ENCODE measurements at places on chromosomes 11 and 22.
A peak's percentile ranks its signal among the peaks of the same experiment; 100 is the strongest.

DNA sequence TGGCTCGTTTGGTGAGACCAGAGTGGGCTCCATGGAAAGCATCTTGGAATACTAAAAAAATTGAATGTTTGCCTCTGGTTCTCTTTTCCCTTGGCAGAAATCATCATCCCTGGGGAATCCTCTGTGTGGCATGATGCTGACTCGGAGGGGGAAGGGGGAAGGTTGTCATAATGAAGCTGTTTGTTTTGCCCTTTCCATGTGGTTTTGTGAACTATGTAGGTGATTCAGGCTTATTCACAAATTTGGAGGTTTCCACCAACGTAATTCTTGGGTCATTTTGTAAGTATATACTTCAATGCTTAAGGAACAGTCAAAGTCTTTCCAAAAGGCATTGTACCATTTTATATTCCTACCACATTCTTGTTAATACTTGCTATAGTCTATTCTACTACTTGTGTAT lies 754.0 kb upstream of the FAT3 start:
- DNase-seq, result no peak

DNA sequence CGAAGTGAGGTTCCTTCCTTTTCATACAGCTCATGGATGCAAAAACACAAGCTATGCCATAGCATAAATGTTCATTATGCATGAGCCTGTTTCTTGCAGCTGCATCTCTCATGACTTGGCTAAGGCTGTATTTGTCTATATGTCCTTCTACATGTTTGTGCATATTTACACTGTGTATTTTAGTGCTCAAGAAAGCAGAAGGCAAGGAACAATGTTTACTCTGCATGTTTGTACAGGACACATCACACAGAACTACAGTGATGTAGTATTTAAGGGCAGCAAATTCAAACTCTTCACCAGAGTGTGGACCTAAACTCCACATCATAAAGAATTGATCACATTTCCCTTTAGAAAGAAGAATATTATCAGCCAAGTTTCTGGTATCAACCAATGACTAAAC lies 170.3 kb downstream of the CADM1 start:
- no peak for DNase-seq

GRCh38 chr22:21936151-21936775 lies 16.4 kb downstream of the PPM1F start:
- DNase-seq, result no peak

DNA sequence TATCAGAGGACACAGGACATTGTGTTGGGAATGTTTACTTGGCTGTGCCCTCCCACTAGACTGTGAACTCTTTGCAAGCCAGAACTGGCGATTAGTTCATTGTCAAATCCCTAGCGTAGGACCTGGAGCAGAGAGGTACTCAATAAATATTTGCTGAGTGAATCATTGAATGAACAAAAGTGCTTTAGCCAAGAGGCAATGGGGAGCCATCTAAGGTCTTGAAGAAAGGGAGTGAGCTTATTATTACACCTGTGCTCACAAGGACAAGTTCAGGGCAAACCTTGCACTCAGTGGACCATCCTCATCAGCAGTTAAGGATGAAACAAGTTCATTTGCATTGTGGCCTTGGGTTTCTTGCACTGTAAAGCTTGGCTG lies 1.1 kb upstream of the RASSF10 start:
- no peak for DNase-seq

DNA sequence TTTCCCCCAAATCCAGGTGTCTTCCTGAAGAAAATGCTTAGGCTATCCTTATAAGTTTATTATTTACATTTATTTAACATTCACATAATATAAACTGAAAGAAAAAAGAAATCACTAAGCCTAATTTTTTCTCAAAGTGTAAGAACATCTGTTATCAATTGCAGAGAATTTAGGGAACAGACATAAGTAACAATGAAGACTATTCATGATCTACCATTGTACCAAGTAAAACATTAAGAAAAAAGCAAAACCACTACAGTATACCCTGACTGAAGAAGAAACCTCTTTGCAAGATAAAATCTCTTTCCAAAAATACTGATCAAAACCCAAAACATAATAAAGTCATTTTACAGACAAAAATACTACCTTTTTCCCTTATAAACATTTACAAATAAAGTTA lies 60.5 kb downstream of the NUP98 start:
- DNase-seq, result no peak

GRCh38 chr11:92838759-92839310 lies 130.6 kb upstream of the MTNR1B start:
- no peak for DNase-seq

DNA sequence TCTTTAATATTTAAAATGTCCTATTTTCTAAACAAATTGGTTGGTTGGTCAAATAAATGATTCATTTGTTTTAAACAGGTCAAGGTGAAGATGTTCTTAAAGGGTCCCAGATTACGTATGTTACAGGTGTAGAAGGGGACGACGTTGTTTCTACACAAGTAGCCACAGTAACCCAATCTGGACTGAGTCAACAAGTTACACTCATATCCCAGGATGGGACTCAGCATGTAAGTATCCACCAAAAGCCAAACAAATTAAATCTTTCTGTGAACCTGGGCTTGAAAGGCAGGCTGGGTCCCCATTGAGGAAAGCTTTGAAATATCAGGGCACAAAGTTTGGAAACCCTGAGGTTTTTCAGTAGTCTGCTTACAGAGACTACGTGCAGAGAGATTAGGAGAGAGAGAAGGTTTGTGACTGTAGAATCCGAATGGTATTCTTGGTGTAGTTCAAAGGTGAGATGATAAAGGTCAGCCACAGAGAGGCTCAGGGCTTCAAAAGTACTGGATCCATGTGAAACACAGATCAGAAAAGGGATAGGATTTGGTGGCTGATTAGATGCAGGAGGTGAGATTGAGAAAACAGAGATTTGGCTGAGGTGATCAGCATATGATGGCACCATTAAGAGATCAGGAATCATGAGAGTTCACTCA lies 51.7 kb downstream of the ZNF143 start:
- no peak for DNase-seq

GRCh38 chr11:102316346-102316904 lies 859 bp upstream of the BIRC3 start:
- DNase-seq, result no peak

GRCh38 chr11:131867457-131868257 lies 497.2 kb downstream of the NTM start:
- no peak for DNase-seq

GRCh38 chr22:49736538-49736937 lies 91.1 kb downstream of the BRD1 start:
- DNase-seq, result no peak

- no peak for DNase-seq
Observed at GRCh38 chr22:50698546-50698945, 25.9 kb downstream of the SHANK3 start.

DNA sequence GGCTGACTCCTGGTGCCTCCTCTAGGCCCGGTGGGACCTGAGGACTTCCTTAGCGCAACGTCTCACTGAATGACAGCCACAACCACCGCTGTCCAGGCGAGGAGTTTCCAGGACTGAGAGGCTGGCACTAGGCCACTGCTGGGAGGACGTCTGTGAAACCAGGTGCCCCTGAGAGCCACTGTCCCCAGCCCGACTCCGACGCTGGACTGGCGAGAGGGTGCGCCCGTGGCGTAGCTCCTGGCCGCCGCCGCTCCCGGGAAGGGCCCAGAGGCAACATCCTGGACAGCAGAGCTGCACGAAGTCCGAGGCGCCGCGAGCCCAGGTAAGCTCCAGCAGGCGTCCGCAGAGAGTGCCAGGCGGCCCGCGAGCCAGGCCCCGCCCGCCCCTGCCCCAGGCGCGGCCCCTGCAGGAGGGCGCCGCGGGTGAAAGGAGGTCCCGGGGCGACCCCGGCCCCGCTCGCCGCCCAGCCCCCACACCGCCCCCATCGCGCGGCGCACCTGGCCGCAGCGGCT lies 525 bp downstream of the DGCR2 start:
- DNase-seq, result peak; percentile 18

Measured in stimulated activated CD4-positive, alpha-beta T cell treated with anti-CD3 and anti-CD28 coated beads, TNF-alpha, amount 100 ng/mL, for 4 hours (primary cell).